ENCODE measurements at places on chromosomes 1 and 21.
A peak's percentile ranks its signal among the peaks of the same experiment; 100 is the strongest.

DNA sequence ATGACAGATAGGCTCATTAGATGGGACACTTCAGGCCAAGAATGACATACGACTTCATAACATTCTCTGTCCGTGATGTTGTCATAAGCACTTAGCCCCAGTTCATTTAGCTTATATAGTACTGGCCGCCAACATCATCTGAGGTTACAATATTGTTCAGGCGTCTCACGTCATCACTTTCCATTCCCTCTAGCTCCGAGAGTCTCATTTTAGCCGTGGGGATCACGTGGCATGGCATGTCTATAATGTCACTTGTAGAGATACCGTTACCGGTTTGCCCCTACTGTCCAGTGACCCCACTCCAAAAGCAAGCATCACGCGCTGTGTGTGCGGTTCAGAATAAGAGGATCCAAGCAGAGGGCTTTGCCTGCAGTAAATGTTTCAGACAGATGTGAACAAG, 34.6 kb upstream of the HEATR1 start:
- no peak for DNase-seq

DNA sequence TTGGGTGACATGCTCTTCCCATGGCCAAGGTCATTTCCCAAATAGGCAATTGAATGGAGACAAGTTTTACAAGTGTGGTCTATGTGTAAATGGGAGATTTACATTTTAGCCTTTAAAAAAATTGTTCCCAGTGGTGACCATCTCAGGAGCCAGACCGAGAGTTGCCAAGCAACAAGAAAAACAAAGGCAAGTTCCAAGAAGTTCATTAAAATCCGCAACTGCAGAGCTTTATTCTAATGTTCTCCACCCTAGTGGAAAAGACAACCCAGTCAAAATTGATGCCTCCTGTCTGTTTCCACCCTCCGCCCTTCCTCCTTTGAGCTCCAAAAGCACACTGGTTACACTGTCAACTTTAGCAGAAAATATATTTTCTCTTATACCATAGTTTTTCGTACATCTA, 33.2 kb upstream of the CD55 start:
- DNase-seq = no peak

GRCh38 chr1:53545663-53546408, 86.6 kb downstream of the DMRTB1 start:
- DNase-seq = no peak

DNA sequence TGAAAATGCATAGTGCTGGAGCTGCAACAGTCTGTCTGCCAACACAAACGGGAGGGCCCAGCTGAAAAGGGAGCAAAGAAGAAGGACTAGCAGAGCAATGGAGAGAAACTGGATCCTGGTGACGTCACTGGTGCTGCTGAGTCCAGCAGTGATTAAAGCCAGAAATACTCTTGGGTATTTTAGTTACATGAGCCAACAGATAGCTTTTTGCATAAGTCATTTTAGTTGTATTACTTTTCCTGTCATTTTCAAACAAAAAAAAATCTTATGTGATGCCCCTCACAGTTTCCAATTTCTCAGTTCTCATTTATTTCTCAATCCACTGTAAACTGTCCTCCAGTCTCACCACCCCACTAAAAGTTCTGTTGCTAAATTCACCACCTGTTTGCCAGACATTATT, 38.7 kb upstream of the NEK7 start:
- no peak for DNase-seq

DNA sequence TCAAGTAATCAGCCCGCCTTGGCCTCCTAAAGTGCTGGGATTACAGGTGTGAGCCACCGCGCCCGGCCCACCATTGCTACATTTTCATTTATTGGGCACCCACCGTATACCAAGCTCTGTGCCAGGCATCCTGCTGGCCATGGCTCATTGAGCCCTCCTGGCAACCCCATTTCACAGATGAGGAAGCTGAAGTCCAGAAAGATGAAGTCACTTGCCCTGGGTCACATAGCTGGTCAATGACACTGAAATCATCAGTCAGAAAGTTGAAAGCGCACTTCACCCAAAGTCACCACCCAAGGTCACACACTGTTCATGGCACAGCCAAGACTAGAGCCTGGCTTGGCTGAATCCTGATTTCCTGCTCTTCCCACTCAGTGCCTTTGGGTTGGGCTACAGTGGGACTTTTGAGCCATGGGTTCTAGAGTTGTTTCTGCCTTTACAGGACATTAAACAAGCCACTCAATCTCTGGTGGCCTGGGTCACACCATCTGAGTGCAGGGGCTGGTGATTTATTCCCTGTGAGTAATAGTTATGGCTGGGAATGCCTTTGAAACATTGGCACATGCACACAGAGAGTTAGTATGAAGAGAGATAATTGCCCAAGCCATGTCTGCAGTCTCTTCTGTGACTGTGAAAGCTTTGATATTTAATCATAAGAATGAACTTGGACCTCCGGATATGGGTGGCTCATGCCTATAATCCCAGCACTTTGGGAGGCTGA, 16.0 kb upstream of the ARHGEF10L start:
- DNase-seq = no peak

DNA sequence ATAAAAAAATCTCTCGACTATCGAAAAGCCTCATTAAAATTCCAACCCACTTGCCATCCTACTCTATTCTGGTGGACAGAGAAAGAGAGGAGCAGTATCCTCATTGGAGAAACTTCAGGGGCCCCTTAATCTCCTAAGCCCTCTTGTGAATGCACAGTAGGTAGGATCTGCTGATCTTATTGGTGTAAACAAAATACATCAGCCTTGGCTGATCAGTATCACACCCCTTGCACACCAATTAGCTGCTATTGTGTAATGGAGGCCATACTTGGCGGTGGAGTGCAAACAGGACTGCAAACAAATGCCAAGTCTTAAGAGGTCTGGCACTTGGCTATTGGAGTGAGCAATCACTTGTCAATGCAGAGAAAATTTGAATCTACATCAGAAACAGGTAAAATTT, 15.7 kb downstream of the VCAM1 start:
- DNase-seq = no peak

DNA sequence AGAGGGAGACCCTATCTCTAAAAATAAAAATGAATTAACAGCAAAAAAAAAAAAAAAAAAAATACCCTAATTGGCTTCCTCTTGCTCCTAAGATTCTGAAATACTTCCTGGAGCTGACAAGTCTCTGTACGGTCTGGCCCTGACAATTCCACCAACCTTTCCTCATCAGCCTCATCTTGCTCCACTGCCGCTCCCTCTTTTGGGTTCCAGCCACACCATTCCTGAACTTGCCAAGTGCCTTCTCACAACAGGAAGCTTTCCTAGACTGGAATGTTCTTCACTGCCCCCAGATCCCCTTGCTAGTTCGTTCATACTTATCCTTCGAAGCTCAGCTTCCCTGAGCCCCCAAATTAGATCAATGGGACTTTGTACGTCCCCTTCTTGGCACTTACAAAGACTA, 37.0 kb downstream of the AKNAD1 start:
- no peak for DNase-seq

- DNase-seq = no peak
These were observed 40.0 kb downstream of the TMCO4 start for GRCh38 chr1:19759740-19760089.

- DNase-seq = no peak
These were observed 21.3 kb downstream of the FAM20B start for GRCh38 chr1:179046808-179047635.

DNA sequence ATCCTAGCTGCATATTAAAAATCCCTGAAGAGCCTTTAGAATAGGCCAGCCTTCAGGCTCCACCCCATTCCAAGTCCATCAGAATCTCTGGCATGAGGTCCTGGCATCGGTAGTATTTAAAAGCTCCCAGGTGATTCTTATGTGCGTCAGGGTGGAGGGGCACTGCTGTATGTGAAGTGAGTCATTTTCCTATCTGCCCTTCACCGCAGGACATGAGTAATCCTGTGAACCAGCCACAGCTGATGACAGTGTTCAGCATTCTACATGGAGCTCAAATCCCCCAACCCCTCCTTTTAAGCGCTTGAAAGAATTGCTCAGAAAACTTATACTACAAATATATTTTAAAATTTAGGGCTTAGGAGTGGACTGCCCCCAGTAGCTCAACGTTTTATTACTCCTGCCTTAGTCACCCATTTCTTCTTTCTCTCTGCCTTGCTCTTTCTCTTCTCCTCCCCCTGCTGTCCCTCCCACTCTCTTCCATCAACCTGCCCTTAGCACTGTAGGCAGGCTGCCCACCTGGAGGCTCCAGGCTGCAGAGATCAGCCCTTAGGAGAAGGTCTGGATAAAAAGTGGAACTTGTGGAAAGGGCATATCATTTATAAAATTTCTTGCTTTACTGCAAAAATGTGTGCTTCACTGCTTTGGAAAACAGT, 73.8 kb upstream of the ZNF281 start:
- peak; percentile 44 for DNase-seq

DNA sequence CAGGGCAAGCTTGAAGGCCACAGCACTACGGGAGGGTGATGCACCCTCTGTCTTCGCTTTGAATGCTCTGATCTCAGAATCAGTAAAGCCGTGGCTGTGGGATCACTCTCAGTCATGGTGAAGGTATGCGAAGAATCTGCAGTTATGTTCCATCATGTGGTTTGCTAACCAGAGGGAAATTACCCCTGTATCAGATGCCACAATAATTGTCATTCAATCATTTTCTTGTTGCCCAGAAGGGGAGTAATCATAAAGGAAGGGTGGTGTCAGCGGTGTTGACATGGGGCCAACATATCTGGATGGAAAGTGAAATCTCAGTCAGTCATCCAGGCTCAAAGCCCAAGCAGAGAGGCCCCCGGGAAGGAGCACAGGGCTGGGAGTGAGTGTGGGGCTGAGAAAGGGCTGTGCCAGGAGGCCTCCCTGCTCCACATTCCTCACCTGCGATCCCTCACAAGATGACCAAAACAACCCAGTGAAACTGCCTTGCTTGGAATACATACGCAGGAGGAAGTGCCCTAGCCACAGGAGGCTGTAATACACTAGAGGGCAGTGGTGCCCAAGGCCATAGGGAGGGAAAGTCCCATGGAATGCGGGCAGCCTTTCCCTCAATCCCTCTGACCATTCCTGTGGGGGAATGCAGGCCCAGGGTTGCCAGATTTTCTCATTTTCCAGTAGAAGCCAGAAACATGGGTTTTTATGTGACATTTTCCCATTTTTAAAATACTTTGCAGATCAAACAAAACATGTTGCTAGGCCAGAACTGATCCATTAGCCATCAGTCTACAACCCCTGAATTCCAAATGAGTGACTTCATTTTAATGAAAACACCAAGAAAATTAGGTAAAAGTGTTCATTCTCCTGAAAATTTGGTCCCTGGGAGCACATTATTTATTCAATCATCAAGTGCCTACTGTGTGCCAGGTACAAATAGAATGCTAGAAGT, 95.7 kb upstream of the VANGL1 start:
- no peak for DNase-seq

DNA sequence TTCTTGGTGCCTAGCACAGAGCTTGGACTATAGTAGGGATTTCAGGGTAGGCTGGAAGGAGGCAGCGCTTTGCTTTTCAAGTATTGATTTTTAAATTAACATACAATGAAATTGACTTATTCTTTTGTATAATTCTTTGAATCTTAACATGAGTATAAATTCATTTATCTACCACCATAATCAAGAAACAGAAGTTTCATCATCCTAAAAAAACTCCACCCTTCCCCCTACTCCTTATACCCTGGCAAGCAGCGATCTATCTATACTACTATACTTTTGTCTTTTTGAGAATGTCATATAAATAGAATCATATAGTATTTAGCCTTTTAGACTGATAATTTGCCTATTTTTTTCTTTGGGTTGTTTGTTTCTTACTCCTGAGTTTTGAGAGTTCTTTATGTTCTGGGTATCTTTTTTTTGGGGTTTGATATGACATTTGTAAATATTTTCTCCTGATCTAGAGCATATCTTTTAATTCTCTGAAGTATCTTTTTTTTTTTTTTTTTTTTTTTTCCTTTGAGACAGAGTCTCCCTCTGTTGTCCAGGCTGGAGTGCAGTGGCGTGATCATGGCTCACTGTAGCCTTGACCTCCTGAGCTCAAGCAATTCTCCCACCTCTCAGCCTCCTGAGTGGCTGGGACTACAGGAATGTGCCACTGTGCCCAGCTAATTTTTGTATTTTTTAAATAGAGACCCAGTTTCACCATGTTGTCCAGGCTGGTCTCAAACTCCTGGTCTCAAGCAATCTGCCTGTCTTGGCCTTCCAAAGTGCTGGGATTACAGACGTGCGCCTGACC, 6.4 kb downstream of the RPS6KC1 start:
- DNase-seq = no peak

GRCh38 chr1:214902636-214903320, 179.8 kb upstream of the KCNK2 start:
- no peak for DNase-seq

DNA sequence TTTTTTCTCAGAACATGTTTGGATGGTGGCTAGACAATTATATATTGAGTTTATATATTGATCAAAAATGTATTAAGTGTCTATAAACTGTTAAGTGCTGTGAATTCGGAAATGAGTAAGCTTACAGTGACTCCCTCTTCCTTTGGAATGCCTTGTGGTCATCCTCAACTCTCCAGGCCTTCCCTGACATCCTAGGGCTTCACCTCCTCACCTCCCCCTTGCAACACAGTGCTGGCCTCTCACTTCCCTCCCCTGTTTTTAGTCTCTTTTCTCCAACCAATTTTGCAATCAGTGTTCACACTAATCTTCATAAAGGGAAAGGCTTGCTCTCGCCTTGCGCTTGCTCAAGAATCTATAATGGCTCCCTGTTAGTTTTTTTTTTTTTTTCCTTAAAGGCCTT, 95.1 kb upstream of the C1orf21 start:
- no peak for DNase-seq

GRCh38 chr1:30610917-30611316, 112.5 kb downstream of the MATN1 start:
- DNase-seq = no peak

GRCh38 chr1:183487674-183488442, 15.6 kb downstream of the SMG7 start:
- DNase-seq = no peak

DNA sequence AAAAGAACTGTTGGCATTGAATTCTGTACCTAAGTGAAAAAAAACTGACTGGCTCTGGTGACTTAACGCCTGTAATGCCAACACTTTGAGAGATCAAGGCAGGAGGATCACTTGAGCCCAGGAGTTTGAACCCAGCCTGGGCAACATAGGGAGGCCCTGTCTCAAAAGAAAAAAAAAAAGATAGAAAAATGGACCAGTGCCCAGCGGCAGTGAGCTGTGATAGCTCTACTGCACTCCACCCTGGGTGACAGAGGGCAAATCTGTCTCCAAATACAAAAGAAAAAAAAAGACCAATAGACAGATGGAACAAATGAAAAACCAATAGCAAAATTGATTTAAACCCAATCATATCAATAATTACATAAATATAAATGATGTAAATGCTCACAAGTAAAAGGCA, 674 bp upstream of the AKR7A3 start:
- no peak for DNase-seq

- no peak for DNase-seq
These were observed 683 bp upstream of the ZNF436 start for GRCh38 chr1:23370330-23370708.

GRCh38 chr1:206859082-206859521, 6.3 kb upstream of the IL20 start:
- peak; percentile 5 for DNase-seq

Data from CD4-positive, alpha-beta T cell treated with Interleukin-2 at 100 ng/mL for 4 hours (primary cell).